T-helper 17 cell (primary cell): ENCODE measurements at places on chromosomes 11 and 22.

- no peak for DNase-seq
These were observed 54.5 kb upstream of the ZBTB44 start for GRCh38 chr11:130369141-130369691.

GRCh38 chr22:45742866-45743450, 71.3 kb downstream of the ATXN10 start:
- no peak for DNase-seq

DNA sequence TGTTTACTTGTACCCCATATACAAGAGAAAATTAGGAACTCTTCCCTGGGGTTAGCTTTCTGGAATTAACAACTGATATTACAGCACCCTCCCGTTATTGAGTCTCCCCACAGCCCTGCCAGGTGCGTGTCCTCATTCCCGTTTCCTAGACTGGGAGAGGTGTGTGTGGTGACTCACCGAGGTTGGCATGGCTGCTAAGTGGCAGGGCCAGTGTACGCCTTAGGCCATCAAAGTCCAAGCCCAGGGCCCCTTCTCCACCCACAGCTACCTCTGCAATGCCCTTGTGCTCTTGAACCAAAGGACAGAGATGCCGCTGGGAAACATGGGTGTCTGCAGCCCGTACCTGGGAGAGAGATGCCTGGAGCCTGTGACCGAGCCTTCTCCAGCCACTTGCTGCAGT, 12.3 kb downstream of the IFT27 start:
- no peak for DNase-seq

- DNase-seq, result no peak
These were observed 54.0 kb downstream of the ZNRF3 start for GRCh38 chr22:28937206-28938025.

GRCh38 chr11:45805305-45806071, 539 bp downstream of the SLC35C1 start:
- DNase-seq, result no peak

GRCh38 chr22:47086596-47087248, 324.3 kb downstream of the TBC1D22A start:
- DNase-seq, result no peak

DNA sequence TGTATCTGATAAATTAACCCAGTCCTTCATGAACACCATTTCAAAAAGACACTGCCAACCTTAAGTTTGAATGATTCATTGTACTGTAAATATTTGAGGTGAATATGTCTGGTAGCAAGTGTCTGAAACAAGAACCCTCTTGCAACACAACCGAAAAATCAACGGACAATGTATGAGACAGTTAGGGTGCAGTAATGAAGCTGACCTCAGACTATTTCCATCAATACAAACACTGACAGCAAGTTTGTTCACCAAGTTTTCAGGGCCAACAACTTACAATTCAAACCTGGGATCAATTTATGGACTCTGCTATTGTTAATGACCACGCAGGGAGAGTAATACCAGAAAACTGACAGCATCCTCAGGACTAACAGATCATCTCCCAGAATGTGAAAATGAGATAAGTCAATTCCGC, 126.3 kb downstream of the CADM1 start:
- DNase-seq, result no peak

- no peak for DNase-seq
These were observed 54.9 kb upstream of the LMO1 start for GRCh38 chr11:8318536-8318935.

GRCh38 chr22:28711820-28712777, 29.5 kb downstream of the CHEK2 start:
- DNase-seq, result no peak

GRCh38 chr11:131644204-131644795, 273.9 kb downstream of the NTM start:
- DNase-seq, result no peak

GRCh38 chr11:7202412-7202811, 49.3 kb upstream of the SYT9 start:
- DNase-seq, result no peak

- DNase-seq, result no peak
These were observed 3.6 kb upstream of the TSSK2 start for GRCh38 chr22:19127329-19128008.

- DNase-seq, result no peak
These were observed 41.3 kb downstream of the NARS2 start for GRCh38 chr11:78533399-78533798.

- no peak for DNase-seq
These were observed 39.7 kb downstream of the APLP2 start for GRCh38 chr11:130109386-130109785.

DNA sequence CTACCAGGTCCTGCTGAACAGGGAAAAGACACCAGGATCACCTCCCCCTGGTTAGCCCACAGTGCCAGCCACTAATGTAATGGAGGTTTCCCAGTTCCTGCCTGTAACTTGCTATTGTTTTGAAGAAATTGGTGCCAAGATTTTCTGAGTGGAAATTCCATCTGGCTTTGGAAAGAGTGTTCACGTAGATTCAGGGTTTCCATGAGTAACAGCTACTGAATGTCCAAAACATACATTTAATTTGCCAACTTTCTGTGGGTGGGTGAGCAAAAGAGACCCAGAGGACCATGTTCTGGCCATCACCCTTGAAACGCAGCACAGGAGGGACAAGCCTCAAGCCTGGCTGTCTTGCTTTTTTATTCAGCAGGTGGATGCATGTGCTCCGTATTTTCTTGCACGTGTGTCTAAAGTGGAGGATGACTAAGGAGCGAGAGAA, 8.8 kb upstream of the DKK3 start:
- no peak for DNase-seq

- no peak for DNase-seq
These were observed 88.6 kb downstream of the LARGE1 start for GRCh38 chr22:33831651-33832050.

DNA sequence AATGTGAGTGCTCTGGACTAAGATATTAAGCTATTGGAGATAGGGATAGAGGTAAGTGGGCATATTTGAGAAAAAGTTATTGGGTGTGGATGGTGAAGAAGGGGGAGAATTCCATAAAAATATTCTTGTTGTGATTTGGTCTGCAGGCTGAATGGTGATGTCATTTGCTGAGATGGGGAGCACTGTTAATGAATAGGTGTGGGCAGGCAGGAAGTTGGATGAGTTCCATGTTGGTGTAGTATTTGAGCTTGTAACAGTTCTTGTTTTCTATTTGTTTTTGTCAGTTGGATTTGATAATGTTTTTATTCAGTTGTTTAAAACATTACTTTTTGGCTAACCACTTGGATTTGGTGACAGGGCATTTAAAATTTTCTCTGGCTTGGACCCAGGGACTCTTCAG, 168.8 kb downstream of the C11orf87 start:
- DNase-seq, result no peak

DNA sequence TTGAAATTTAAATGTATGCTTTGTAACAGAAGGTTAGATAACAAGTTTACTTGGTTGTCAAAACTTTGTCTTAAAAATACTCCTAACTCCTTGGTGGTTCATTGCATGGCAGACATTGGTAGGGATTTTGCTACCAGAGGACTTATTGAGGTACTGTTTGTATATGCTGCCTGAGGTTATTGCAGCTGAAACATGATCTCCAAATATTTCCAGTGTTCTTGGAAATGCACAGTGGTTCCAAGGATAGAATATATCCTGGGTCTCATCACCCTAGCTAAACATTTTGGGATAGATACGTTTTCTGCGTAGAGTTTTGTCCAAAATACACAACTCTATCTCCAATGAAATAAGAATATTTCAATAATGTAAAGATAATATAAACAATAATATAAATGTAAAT, 109.2 kb downstream of the RAB38 start:
- no peak for DNase-seq

DNA sequence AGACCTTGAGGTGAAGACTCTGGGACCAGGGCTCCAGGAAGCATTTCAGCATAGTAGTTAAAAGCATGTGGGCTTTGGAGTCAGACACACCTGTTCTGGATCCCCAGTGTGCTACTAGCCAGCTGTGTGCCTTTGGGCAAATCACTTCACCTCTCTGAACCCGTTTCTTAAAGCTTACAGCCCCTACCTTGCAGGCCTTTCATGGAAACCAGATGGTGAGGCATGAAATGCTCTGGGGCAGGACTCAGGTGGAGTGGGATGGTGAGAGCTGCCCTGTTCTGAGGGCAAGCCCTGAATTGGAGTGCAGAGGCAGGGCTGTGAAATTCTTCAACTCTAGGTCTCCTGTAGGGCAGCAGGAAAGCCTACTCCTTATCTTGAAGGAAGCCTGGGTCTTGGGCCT, 10.5 kb downstream of the UCP2 start:
- no peak for DNase-seq

GRCh38 chr11:113817162-113817561, 37.6 kb downstream of the CLDN25 start:
- no peak for DNase-seq

GRCh38 chr22:23603266-23603665, 23.2 kb upstream of the IGLL1 start:
- DNase-seq, result no peak

DNA sequence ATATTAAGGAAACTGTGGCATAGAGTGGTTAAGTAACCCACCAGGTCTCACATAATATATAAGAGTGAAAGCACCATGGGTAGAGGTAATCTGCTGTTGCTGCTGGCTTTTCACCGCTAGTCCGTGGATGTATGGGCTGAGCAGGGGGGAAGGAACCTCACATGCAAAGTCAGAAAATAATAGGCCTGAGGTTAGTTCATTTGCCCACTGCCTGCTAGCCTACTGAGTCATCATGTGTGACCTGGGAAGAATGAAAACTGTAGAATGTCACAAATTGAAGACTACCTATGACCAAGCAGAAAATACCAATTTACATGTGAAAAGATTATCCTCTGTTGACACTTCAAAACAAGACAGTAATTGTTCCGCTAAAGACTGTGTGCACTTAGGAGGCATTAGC, 560.1 kb upstream of the FAT3 start:
- DNase-seq, result no peak

DNA sequence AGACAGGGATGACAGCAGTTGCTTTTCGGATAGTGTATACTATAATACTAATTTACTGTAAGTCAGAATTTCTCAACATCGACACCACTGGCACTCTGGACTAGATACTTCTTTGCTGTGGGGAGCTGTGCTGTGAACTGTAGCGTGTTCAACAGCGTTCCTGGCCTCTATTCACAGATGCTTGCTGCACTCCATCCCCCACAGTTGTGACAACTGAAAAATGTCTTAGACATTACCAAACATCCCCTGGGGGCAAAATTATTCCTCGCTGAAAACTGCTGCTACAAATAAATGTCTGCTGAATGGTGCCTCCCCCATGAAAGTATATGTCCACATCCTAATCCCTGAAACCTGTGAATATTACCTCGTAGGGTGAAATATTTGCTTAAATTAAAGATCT, 7.5 kb upstream of the SLC15A3 start:
- no peak for DNase-seq

GRCh38 chr11:107747622-107748021, 35.8 kb upstream of the SLN start:
- DNase-seq, result no peak

GRCh38 chr11:76610371-76610770, 60.2 kb downstream of the LRRC32 start:
- no peak for DNase-seq

DNA sequence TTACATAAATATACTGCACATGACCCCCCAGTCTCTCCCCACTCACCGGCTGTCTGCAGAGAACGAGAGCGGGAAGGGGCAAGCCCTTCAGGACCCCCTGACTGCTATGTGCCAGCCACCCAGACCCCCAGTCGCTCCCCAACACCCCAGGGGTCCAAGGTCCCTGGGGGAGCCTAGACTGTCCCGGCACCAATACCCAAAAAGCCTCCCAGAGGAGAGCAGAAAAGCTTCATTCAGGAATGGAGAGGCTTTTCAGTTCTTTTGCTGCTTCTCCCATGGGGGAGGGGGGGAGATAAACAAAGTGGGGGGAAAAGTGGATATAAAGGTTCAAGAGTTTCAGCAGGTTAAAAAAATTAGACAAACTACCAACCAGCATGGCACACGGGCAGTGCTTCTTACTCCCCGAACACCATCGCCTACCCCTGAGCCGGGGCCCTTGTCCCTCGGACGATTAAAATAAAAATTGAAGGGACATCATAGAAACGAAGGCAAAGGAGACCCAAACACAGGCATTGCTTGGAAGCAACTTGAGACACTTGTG, 1.3 kb downstream of the CSNK1E start:
- no peak for DNase-seq
